ENCODE measurements at places on chromosomes 6 and 20. TPM values are rescaled to one million over a fixed set of nuclear protein-coding genes. Genes with fewer than 3 reads are reported as not detected.

DNA sequence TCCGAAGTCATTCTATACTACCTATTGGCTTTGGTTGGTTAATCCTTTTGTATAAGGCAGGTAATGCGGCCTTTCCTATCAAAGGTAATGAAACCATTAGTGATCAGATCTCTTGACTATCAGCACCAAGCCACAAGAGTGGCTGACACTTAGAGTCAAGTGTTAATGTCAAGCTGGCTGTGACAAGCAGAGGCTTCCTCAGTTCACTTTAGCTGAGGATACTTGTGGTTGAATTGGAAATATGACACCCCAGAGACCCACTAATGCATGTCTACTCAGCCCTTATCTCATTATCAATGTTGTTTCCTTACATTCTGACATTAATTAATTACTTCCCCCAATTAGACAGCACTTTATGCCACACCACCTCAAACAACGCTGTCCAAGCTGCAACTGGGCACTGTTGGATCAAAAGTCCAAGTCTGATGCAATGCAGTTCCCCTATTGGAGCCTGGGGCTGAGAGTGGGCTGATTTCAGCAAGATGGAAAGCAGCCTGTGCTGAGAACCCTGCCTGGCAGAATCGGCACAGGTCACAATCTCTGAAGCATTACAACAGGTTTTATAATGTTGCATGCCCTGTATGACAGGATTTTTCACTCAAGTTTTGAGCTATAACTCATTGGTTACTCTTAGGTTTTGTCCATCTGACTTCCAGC is 273.5 kb downstream of the COL12A1 start:
- DNase-seq = no peak

Gene SUMO4
- not detected for total RNA-seq

- no peak for DNase-seq
Observed at GRCh38 chr20:57813509-57814269, 103.9 kb upstream of the PMEPA1 start.

Gene FOXQ1
- total RNA-seq = 0.56 TPM

GRCh38 chr6:12718015-12718414 is 1.4 kb downstream of the PHACTR1 start:
- no peak for DNase-seq

DNA sequence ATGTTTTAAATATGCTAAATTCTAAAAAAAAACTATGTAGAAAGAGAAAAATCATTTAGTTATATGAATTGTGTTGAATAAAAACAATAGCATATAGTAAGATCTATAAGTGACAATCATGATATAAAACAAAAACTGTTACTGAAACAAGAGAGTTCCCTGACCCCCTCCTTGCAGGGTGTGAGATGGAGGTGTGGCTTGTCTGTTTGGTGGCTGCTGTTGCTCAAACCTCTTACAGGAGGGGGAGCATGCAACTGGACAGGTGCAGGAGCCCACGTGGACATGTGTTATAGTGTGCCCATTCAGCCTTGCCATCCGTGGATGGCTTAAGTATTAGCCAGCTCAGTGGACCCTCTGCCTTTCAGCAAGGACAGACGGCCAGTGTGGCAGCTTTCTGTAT is 206.7 kb downstream of the MOXD1 start:
- DNase-seq = no peak

DNA sequence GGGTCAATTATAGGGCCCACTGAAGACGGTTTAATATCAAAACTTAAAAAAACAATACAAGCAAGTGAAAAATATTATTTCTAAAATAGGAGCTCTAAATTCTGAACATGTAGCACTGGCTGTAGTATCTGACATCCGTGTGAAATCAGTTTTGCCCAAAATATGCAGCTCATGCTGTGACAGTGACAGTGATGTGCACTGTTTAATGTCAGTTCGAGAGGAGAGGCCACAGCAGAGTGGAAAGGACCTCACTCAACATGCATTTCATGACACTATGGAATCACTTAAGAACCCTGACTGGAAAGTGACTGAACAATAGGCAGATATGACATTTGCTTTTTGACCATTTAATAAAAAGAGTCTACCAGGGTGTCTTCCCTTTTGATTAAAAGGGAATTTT is 397.0 kb downstream of the FRK start:
- DNase-seq = no peak

Gene CALHM4
- not detected for total RNA-seq

Gene XKR7
- total RNA-seq = not detected

Gene SMOC2
- total RNA-seq = 1.7 TPM

- DNase-seq = no peak
Observed at GRCh38 chr6:150028799-150029198, 3.5 kb upstream of the RAET1L start.

DNA sequence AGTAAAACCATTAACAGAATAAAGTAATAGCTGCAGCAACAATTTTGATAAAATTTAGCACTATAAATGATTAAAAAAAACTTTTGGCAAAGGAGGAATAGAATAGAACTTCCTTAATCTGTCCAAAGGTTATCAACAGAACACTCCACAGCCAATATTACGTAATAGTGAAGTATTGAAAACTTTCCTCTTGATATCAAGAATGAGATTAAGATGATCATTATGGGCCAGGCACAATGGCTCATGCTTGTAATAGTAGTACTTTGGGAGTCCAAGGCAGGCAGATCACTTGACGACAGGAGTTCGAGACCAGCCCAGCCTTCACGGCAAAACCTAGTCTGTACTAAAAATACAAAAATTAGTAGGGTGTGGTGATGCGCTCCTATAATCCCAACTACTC is 26.0 kb downstream of the SOBP start:
- no peak for DNase-seq

Gene HLA-DRB1
- not detected for total RNA-seq

- DNase-seq = no peak
Observed at GRCh38 chr6:135261872-135262725, 81.0 kb downstream of the MYB start.

- no peak for DNase-seq
Observed at GRCh38 chr6:53330137-53330536, 18.6 kb downstream of the ELOVL5 start.

Gene MATN4
- total RNA-seq = not detected

DNA sequence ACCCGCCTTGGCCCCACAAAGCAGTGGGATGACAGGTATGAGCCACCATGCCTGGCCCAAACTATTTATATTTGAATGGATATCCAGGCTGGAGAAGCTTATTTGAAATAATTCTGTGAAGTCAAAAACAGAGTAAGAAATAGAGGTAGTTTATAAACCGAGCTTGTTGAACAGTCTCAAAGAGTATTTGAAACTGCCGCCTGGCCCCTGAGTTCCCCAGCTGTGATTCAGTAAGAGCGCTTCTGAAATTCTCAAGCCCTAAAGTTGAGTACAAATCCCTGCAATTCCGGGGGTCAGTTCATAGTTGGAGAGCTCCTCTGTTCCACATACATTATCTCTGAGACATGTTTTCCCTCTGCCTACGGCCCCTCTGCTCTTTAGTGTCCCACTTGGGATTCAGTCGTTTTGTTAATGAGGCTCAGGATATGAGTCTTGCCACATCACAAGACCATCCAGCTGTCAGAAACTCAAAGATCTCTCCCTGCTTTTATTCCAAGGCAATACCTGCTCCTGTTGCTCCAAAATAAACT is 127.8 kb downstream of the SOD2 start:
- DNase-seq = no peak

DNA sequence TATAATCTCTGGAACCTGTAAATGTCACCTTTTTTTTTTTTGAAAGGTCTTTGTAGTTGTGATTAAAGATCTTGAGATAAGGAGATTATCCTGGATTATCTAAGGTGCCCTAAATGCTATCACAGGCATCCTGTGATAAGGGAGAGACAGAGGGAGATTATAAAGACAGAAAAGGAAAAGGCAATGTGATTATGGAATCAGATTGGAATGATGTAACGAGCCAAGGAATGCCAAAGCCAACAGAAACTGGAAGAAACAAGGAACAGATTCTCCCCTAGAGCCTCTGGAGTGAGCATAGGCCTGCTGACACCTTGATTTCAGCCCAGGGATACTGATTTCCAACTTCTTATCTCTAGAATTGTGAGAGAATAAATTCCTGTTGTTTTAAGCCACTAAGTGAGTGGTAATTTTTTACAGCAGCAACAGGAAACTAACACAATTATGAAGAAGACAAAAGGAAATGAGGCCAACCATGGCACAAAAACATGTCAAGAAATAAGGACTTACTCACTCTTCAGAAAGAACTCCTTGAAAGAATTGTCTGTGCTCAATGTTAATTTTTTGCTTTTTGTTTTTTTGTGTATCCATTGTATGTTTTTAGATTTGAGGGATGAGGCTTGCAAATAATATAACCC is 82.7 kb downstream of the CFAP61 start:
- DNase-seq = no peak

GRCh38 chr6:97399208-97399607 is 116.2 kb upstream of the MMS22L start:
- no peak for DNase-seq

DNA sequence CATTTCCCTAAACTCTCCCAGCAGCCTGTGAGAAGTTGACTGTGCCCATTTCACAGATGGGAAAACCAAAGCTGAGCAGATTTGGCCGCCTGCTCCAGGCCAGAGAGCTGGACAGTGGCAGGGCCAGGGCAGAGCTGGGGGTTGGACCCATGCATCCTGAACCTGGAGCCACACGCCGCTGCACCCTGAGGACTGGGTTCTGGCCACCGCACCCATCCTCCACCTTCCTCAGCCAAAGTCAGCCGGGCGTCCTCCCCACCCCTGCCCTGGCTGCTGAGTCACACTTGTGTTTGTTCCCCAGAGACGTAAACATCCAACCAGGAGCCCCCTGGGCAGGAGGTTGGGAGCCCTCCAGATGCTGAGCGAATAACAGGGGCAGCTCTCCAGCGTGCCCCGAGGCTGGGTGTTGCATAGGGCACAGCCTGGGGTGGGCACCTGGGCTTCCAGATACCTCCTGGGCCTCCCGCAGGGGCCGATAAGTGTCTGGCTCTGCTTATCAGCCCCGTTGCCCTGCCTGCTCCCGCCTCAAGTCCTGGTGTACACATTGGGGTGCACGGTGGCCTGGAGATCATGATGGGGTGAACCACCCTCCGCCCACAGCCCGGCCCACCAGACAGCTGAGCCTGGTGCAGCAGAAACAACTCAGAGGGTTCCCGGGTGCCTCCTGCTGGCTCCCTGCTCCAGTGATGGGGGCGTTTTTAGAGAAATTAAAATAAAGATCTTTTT is 23.8 kb downstream of the RBM38 start:
- peak; percentile 79 for DNase-seq

- no peak for DNase-seq
Observed at GRCh38 chr20:53855733-53856132, 214.7 kb downstream of the BCAS1 start.

GRCh38 chr20:10263385-10264165 is 44.9 kb downstream of the SNAP25 start:
- DNase-seq = no peak

DNA sequence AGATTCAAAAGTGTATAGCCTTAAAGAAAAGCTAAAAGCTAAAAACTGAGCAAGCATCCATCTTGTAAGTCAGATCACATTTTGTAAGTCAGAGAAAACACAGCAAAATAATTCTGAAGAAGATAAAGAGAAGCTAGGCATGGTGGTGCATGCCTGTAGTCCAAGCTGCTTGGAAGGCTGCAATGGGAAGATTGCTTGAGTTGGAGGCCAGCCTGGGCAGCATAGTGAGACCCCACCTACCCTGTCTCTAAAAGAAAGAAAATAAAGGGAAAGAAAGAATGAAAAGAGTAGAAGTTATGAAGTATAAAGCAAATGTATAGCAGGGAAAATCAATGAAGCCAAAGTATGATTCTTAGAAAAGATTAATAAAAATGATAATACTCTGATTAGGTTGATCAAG is 20.5 kb upstream of the PKIG start:
- DNase-seq = no peak

- no peak for DNase-seq
Observed at GRCh38 chr6:3663081-3663480, 88.4 kb downstream of the PXDC1 start.

- DNase-seq = no peak
Observed at GRCh38 chr6:159044899-159045727, at the start of gene TAGAP. Gene TAGAP, minus strand, starts transcription at chr6:159044991. Its CDS starts 845 bp downstream, at chr6:159044146.

GRCh38 chr20:29750268-29750899 is 1507.1 kb upstream of the DEFB115 start:
- no peak for DNase-seq

- DNase-seq = peak; percentile 69
Observed at GRCh38 chr6:28643017-28643740, 117.5 kb downstream of the GPX5 start.

DNA sequence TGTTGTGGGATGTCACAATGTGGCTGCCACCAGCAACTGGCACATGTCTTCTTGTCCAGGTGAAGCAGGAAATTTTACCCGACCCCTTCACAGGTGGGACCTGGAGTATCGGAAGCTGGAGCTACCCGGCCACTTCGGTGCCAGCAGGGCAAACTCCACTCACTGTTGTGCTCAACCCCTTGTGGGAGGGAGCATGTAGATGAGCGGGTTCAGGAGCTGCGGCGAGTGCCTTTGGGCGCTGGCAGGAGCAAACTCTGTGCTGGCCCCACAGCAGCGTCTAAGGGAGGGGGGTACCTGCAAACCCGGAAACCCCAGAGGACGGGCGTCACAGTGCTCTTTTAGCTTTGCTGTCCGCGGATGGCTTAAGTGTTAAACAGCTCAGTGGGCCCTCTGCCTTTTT is 20.7 kb upstream of the SULF2 start:
- DNase-seq = no peak

DNA sequence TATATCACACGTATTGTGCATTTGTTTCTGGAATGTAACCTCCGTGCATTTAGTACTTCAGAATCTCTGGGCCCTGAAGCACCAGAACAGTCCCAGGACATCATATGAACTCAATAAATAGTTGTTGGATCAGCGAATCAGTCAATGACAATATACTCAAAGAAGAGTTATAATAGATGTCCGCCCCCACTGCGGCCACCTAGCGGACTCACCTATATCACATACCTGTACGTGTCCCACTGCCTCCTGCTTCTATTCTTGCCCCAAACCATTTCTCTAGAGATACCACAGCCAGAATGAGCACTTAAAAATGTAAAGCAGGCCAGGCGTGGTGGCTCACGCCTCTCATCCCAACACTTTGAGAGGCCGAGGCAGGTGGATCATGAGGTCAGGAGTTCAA is 73.9 kb downstream of the DCDC2 start:
- DNase-seq = no peak

GRCh38 chr6:107121964-107122495 is 6.7 kb upstream of the BEND3 start:
- no peak for DNase-seq
